Stimulated activated naive CD4-positive, alpha-beta T cell treated with Interleukin-2 at 50 U/mL for 16 hours (primary cell): ENCODE measurements at places on chromosomes 2 and 18.

GRCh38 chr18:11305507-11305906 lies 156.1 kb upstream of the PIEZO2 start:
- DNase-seq, result no peak

DNA sequence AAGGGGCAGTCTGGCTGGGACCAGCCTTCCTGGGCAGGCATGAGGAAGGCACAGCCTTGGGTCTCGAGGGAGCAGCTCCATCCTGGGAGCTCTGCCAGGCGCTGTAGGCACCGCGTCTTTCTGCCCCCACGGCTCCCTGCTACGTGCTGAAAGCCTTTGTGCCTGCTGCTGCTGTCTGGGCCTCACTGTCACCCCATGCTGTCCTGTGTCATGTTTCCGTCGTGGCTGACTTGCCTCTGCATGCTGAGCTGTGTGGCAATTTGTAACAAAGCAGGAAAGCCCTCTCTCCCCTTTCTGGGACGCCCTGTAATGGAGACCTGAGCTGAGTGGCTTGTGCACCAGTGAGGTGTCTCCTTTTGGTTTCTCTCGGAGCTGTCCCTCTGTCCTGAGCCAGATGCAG lies 152.5 kb downstream of the TSN start:
- no peak for DNase-seq

- DNase-seq, result no peak
Measured at GRCh38 chr2:66714610-66715009, 279.7 kb downstream of the MEIS1 start.

- no peak for DNase-seq
Measured at GRCh38 chr2:29443627-29444026, 328.4 kb downstream of the CLIP4 start.

- DNase-seq, result no peak
Measured at GRCh38 chr2:173741759-173742158, 223.4 kb downstream of the SP3 start.

DNA sequence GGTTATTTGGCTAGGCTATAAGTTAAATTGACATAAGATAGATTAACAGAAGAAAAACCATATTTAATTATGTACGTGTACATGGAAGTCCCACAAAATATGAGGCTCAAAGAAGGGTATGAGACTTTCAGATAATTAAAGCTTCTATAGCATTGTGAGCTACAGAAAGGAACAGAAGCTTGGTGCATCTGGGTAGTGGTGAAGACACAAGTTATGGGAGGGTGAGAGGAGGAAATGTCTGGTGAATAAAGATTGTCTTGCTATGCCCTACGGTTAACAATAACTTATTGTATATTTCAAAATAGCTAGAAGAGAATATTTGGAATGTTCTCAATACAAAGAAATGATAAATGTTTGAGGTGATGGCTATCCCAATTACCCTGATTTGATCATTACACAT lies 6.8 kb upstream of the FAM124B start:
- no peak for DNase-seq

GRCh38 chr2:33529771-33530481 lies 53.5 kb downstream of the RASGRP3 start:
- DNase-seq, result no peak
